Stimulated activated CD8-positive, alpha-beta memory T cell treated with anti-CD3 and anti-CD28 coated beads, Interleukin-4, amount 100 ng/mL, for 1 hour (primary cell): ENCODE measurements at places on chromosomes 3 and 15.

DNA sequence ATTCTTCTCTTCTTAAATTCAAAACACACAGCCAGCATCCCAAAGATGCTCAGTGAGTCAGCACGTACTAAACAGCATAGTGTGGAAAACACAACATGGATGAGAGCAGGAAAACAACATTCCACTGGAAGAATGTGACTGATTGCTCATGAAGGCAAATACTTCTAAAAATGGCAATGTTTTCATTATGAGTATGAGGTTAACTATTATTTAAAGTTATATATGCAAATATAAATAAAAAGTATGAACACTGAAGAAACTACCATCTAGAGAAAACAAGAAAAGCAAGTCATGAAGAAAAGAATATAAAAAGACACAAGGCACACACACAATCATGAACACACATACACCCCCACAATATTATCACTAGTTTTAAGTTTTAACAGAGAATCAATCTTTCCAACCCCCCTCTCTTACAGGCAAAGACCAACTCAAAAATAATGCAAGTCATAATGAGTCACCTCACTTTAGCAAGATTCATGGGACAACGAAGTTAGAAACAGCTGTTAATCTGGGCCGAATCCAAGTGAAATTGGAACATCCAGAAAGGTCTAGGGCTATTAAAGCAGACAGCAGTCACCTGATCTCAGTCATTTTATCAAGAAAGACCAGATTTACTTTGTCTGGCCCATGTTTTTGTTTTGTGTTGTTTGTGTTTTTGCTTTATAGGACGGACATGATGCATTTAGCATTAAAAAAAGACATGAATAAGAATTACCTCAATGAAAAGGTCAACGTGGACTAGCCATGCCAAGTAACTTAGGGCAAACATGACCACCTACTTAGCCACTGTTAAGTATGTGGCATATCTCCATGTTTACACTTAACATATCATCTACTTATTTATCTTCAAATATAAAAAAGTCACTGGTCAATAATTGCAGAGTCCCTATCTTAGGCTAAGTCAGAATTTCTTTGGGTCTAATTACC is 18.1 kb downstream of the GBE1 start:
- no peak for DNase-seq

GRCh38 chr3:131729643-131730017 is 226.9 kb upstream of the MRPL3 start:
- DNase-seq: no peak

GRCh38 chr15:66939451-66940023 is 125.9 kb upstream of the SMAD3 start:
- DNase-seq: no peak

DNA sequence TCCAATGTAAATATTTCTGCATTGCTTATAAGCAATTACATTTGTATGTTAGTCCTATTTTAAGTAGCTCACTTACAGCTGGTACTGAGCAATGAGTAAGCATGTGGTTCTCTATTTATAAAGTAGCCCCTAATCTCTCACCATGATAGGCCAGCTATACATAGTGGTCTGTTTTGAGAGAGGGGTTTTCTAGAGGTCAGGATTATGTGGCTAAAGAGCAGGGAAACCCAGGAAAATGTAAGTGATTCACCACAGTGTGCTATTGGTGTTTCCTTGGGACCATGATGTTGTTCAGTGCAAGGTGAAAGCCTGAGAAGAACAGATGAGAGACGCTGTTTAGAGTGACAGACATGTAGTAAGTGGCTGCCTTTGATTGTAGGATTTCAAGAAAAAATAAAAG is 26.4 kb downstream of the RBMS3 start:
- no peak for DNase-seq

DNA sequence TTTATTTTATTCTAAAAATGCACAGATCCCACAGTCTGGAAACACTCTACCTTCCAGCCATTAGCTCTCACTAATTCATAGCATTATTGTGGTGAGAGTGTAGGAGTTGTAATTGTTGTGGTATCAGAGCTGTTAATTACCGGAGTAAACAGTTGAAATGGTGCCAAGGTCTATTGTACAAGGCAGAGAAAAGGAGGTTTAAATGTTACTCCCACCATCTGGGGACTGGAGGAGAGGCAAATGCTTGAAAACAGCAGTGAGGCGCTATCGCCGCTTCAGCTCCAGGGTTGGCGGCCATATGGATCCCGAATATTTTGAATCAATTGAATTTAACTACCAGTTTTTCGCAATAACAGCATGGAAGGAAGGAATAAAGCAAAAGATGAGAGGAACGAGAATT is 113.1 kb upstream of the C15orf61 start:
- DNase-seq: no peak

DNA sequence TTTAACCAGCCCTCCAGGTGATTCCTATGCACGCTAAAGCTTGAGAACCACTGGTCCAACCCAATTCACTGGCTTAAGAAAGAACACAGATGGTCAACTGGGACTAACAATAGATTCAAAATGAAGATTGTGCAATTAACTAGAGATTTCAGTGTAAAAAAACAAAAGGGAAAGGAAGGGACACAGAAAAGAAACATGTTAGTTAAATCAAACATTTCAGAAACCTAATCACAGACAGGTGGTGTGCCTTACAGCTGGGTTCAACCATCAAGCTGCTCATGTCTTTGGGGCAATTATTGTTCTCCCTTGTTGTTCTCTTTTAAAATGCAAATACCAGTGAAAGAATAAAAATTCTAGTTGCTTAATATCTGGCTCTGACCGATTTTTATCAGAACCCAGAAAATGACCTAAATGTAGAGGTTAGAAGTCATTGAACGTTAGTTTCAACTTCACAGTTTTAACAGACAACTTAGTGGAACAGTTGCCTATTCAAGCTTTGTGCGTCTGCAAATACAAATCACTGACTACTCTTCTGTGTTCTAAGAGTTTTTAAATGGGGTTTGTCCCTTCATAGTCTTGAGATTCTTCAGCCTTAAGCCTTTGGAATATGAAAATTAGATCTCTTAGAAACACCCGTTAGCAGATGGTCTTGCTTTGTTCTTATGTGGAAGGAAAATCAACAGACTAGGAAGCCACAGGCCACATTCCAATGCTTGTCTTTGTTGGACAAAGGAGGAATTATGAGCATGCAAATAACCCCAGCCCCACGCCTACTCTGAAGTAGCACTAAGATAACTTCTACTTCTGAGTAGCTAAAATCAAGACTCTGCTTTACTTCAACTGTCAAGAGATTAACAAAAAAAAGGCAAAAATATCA is 223.4 kb downstream of the ATP8B4 start:
- no peak for DNase-seq

DNA sequence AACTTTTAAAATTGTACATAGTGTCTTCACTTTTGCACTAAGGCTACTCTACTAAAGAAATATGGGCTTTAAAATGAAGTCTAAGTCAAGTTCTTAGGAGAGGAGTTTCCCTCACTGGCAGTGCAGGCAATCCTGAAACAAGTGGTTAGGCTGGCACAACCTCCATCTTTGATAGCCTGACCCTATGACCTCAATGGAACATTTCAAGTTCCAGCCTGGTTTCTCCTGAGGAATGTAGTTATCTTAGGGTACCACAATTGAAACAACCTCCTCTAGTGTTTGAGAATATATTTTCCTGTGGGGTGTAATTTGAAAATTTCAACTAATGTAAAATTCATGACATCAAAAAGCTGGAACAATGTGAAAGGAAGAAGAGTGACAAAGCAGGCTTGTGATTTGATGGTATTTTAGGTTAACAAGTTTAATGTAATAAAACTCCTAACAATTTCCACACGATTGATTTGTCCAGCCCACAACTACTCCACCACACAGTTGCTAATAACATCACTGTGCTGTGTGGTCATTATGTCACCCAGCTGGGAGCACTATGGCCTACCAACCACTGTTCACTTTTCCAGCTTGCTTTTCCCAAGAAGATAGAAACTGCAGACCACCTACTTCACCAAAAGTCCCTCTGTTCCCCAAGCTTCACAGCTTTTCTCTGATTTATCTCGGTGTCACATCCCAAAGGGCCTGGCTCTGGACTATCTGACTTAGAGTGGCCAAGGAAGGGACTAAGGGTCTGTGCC is 1.8 kb downstream of the WWTR1 start:
- no peak for DNase-seq

DNA sequence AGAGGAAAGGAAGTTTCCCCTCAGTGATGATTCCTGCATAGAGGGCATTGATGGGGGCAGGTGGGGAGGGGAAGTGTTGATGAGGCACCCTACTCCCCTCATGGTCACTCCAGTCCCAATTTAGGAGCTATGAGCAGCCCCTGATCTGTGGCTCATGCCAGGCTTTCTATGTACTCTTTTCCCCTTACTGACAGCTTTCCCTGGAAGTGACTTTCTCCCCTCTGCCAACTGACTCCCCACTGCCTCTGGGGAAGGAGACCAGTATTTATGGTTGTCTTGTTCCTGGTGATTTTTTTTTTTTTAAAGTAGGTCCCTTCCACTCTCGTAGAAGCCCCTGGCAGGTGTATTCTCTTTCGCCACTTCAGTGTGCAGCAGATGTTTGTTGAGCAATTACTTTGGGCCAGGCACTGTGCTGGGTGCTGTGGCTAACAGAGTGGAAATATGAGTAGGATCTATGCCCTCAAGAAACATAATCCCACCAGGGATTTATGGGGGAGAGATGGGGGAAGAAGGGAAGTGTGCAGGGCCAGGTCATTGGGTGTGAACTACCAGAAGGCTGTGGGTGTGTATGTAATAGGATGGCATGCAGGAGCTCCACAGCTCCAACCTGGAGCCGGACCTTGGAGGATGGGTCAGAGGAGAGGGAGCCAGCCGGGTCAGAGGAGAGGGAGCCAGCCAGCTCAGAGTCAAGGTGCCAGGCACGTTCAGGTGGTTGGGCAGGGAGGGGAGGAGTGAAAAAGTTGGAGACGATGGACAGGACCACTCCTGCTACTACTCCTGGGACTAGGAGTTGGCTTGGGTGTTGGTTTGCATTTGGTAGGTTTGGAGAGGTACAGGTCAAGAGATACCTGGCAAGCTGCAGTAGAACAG is 3.5 kb downstream of the SMAD6 start:
- DNase-seq: no peak

DNA sequence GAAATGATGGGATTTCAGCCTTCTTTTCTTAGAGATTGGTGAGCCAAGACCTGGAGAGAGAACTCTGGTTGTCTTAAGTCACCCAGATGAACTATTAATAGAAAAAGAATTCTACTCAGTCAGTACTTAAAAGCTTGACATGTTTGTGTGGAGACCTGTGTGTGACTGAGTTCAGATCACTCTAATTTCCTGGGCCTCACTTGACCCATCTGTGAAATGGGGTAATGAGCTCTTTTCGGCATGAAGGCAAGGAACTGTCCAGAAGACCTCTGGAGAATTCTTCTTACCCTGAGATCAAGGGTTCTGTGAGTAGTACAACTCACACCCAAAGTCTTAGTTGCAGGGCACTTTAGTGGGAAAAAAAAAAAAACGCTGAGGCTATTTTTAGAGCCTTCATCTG is 92.9 kb downstream of the LPP start:
- DNase-seq: no peak
